ENCODE measurements at places on chromosomes 6 and 20.

DNA sequence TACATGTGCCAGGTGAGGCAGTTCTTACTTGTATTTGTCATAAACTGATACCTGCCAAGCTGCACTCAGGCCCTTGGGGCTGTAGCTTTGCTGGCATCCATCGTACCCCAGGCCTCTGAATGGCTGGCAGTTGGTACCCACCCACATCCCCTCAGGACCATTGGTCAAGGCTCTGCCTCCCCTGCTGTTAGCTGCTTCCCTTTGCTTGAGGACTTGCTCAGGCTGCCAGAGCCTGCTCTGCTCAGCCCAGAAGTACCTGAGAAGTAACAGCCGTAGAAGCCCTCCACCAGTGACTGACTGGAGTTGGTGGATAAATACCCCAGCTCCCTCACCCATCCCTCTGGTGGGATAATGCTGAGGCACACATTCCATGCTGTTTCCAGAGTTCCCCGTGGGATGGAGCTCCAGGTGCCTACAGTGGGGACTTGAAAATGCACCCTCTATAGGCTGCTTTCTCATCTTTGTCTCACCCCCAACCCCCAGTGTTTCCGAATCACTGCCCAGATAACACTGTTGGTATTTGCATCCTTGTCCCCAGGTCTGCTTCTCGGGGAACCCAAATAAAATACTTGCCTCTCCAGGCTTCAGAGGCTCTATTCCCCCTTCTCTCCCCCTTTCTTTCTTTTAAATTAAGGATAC, 7.3 kb downstream of the EBF4 start:
- DNase-seq: no peak

GRCh38 chr20:38534756-38535155, 46.2 kb upstream of the ADIG start:
- no peak for DNase-seq

DNA sequence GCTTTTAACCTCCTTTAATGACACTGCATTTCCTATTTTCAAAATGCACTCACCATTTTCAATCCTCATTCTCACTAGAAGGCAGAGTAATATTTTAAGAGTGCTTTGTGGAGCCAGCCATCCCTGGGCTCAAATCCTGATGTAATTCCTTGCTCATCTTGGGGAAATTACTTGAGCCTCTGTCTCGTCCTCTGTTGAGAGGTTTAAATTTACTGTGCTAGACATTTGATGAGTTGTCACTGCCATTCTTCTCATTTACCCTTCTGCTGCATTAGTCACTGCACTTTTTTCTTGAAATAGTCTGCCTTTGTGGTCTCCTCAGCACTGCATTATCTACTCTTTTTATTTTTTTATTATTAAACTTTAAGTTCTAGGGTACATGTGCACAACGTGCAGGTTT, 150.0 kb upstream of the HDDC2 start:
- DNase-seq: no peak

DNA sequence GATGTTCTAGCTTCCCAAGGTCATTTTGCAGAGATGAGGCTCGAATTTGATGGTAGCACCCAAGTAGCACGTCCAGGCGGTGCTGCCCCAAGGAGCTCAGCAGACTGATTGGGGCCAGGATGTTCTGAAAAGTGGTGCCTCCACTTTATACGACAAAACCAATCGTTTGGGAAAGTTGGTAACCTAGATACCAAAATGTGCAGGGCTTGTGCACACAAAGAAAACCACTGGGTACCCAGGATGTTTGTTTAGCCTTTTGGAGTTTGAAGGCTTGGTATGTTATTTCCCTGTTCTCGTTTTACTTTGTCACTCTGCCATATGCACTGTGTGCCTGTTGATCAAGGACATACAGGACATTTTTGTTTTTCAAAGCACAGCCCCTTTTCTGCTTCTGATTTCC, 40.7 kb upstream of the PBOV1 start:
- no peak for DNase-seq

All from stimulated activated CD8-positive, alpha-beta memory T cell treated with anti-CD3 and anti-CD28 coated beads, Interleukin-7, amount 100 ng/mL, for 1 hour (primary cell).